ENCODE measurements at places on chromosomes 11 and 22. TPM values are rescaled to one million over a fixed set of nuclear protein-coding genes. Genes with fewer than 3 reads are reported as not detected.

SLC29A2 gene
- total RNA-seq: 4.0 TPM

SAA1 gene
- not detected for total RNA-seq

DNAJB7 gene
- total RNA-seq: not detected

SMTNL1 gene
- total RNA-seq: not detected

POU2F3 gene
- total RNA-seq: not detected

APOC3 gene
- not detected for total RNA-seq

CRYBB2 gene
- total RNA-seq: 0.44 TPM

PHF21B gene
- total RNA-seq: not detected

SCN4B gene
- total RNA-seq: 1.9 TPM

CCDC89 gene
- total RNA-seq: 0.92 TPM

FOSL1 gene
- total RNA-seq: 1.8 TPM

PATE2 gene
- not detected for total RNA-seq

MARK2 gene
- total RNA-seq: 67.3 TPM

YAP1 gene
- total RNA-seq: 37.3 TPM

Measured in spleen (tissue), 13 donors.